Effector CD8-positive, alpha-beta T cell (primary cell): ENCODE measurements at places on chromosomes 7 and 10.

DNA sequence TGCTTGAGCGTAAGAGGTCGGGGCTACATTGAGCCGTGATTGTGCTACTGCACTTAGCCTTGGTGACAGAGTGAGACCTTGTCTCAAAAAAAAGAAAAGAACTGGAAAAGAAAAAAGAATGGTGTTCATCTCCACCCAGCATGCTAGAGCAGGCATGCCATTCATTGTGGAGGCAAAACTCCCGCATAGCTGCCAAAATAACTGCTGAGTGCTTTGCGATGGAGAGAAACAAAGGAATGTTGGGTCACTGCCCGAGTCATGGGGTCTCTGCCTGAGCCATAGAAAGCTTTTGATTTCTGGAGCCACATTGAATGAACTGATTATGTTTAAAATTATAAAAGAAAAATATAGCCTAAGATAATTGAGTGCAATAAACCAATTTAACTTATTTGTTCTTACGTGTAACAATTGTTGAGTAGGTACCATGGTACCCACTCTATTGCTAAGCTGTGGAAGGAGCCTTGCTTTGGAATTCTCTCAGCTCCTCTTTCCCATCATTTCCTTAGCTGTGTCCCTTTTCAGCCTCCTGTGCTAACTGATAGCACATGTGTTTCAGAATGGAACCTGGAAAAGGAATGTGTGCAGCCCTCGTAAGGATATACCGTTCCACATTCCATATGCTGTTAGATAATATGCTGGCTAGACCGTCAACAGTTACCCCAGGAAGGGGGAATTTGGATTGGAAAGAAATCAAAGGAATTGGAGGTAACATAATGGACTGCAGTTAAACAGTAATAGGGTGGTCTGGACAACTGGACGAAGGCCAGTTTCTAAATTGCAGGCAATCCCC, 99.0 kb downstream of the KIAA1217 start:
- no peak for DNase-seq

DNA sequence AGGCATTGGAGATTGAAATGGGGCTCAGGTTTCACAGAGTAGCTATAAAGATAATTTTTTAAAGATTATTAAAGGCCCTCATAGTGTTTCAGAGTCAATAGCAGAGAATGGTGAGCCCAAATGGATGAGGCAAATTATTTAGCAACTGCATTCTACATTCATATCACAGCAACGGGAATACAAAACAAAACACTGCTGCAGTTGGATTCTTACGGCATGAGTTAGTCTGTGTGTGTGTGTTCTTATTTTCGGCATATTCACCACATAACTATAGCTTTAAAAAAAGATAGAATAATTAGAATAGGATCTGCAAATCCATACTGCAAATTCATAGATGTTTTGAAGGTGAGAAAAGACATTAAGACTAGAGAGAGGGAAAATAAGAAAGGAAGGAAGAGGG, 66.0 kb downstream of the SUGCT start:
- DNase-seq: no peak

DNA sequence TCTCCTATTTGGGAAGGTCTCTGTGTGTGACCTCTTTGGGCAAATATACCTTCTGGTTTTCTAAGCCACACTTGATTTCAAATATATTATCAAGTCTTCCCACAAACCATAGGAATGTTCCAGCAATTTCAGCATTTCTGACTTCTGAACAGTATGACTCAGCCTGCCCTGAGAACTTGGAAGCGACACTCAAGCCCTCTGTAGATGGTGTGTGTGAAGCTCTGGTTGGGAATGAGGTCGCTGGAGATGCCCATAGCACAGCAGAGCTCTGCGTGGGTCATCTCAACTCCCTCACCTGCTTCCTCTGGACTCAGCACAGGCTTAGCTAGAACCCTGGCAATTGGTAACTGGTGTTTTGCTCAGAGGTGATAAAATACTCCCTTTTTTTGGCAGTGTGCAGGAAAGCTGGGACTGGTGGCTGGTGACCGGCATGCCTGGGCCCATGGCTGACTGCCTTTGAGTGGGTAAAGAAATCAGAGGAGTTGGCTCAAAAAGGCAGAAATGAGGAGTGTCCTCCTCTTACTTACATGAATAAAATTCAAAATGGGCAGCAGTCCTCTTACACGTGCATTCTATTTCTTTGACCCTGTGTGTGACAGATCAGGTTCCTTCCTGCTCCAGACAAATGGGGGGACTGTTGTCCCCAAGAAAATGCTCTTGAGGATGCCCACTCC, 87.5 kb upstream of the NRP1 start:
- DNase-seq: no peak

DNA sequence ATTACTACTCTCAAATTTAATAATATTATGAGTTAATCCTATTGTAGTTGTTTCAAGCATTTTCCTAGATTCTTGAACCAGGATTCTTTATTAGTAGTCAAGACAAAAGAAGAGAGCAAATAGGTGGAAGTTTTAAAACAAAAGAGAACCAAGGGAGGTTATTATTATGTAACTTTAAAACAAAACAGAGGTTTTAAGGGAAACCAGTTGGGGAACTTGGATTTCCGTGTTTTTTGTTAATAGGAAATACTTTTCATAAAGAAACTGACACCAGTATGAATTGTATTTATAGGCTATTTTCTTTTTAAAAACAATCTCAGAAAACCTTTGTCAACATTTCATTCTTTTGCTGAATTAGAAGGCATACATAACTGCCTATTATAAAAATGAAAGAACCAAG, 183.9 kb downstream of the WNT2 start:
- DNase-seq: no peak

- DNase-seq: no peak
Measured at GRCh38 chr10:105062951-105063350, 421.9 kb downstream of the SORCS3 start.

- no peak for DNase-seq
Measured at GRCh38 chr7:20597339-20597738, 18.1 kb upstream of the ABCB5 start.

DNA sequence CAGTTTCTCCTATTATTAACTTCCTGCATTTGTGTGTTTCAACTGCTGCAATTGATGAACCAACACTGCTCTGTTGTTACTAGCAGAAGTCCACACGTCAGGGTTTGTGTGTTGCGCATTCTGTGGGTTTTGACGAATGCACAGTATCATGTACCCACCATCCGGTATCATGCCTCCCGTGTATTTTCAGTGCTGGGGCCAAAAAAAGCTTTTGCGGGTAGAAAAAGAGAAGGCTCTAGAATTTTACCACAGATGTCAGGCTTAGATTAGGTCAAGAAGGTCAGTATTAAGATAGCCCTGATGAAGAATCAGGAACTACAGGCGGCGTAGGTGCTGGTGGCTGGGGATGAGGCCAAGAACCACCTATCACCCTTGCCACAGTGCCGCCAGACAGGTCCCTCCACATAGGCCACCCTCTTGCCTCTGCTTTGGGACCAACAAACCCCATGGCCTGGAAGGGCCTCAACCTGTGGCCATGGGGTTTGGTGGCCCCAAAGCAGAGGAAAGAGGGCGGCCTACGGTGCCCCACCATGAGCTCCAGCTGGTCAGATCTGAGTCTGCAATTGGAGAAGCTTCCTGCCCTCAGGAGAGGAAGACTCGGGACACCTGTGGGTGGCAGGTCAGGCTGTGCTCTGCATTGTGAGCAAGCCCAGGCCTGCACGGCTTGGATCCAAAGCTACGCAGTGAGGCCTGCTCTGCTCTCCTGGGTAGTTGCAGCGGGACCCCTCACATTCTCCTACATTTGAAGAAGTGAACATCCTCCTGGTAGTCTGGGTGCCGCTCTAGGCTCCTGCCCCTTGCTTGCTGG, 71.9 kb downstream of the MKI67 start:
- no peak for DNase-seq

DNA sequence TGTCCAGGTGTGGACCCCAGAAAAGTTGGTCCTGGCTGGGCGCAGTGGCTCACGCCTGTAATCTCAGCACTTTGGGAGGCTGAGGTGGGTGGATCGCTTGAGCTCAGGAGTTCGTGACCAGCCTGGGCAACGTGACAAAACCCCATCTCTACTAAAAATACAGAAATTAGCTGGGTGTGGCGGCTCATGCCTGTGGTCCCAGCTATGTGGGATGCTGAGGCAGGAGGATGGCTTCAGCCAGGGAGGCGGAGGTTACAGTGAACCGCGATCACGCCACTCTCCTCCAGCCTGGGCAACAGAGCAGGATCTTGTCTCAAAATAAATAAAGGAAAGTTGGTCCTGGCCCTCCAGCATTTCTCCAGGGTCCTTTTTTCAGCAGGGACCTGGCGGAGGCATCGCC, 1.4 kb downstream of the NUDT1 start:
- DNase-seq: no peak

GRCh38 chr7:75925717-75926435, 10.9 kb downstream of the POR start:
- no peak for DNase-seq

- DNase-seq: no peak
Measured at GRCh38 chr7:50723888-50724287, 58.8 kb downstream of the GRB10 start.

GRCh38 chr7:98038321-98038720, 48.3 kb upstream of the OCM2 start:
- DNase-seq: no peak

DNA sequence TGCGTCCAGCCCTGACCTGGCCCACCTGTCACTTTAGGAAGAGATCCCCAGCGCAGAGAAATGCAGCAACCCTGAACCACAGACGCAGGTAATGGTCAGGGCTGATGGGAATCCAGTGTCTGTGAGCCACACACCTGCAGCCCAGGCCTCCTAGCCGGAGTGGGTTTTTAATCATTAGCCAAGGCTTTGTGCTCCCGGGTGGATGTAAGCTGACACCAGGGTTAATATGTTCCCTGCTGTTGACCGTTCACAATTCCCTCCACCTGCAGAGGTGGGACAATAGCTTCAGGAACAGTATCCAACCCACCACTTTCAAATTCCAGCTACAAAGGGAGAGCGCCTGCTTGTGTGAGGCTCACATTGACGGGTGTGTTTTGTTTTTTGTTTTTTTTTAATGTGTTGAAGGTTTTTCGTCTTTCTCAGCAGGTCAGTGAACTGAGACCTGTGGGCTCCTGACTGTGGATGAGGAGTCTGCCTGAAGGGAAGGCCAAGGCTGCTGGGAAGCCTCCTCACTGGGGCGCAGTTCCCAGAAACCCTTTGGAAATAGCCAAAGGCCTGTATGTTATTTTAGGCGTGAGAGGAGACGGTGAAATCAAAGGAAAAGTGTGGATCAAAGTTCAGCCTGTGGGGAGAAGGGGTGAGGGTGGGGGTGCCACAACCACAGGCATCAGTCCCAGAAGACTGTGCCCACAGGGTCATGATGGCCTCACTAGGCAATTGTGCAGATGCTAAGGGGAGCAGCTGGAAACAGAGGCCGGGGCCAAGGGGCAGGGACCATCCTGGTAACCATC, 111.1 kb downstream of the TNS3 start:
- DNase-seq: no peak

GRCh38 chr7:1899196-1899595, 229.1 kb downstream of the ELFN1 start:
- DNase-seq: no peak

DNA sequence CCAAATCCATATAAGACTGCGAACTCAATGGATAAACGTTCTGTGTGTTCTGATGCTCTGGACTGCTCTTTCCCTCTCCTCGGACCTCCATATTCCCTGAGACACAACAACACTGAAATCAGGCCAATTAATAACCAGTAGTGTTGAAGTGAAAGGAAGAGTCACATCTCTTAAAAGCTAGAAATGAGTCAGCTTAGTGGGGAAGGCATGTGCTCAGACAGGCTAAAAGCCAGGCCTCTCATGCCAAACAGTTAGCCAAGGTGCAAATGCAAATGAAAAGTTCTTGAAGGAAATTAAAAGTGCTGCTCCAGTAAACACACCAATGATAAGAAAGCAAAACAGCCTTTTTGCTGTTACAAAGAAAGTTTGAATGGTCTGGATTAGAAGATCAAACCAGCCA, 29.3 kb downstream of the TNS3 start:
- DNase-seq: no peak

DNA sequence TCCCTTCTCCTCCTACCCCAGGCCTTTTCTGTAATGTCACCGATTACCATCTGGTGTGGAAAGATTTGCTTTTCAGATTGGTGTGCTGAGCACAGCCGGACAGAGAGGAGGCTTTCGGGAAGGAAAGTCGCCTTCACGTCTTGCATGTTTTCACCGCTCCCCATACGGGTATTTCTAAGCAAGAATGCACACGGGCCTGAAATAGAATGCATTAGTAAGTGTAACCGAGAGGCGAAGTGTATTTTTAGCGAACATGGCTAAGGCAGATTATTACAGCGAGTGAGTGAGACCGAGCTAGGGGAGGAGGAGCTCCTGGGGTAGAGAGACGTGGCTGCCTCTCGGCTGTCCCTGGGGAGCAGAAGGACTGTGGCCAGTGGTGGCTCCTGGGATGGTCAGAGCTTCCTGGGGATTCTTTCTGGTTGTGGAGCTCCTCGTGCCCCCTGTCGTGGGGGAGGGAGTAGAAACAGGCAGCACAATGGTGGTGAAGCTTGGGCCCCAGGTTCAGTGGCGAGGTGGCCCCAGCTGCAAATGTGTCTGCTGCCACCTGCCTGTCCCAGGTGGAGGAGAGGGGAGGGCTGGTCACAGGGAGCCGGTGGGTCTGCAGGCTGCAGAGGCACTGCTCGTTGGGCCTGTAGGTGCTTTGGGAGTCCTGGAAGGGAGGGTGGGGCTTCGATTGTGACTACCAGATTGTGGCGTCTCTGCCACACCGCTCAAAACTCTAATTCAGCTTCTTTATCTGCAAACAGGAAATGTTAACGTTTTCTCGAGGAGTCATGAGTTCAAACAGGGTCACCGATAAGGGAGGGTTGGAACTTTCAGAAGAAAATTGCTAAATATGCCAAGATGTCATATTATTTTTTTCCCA, 135.8 kb downstream of the CAMK1D start:
- DNase-seq: no peak

DNA sequence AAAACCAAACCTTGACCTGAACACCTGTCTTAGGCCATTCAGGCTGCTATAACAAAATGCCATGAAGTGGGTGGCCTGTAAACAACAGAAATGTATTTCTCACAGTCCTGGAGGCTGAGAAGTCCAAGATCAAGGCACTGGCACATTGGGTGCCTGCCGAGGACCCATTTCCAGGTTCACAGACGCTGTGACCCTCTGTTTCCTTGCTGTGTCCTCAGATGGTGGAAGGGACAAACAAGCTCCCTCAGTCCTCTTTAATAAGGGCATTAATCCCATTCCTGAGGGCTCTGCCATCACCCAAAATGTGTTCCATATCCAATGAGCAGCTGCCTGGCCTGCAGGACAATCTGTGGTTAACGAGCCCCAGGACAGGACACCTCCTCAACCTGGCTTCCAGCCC, 67.6 kb downstream of the ITGB1 start:
- DNase-seq: no peak

DNA sequence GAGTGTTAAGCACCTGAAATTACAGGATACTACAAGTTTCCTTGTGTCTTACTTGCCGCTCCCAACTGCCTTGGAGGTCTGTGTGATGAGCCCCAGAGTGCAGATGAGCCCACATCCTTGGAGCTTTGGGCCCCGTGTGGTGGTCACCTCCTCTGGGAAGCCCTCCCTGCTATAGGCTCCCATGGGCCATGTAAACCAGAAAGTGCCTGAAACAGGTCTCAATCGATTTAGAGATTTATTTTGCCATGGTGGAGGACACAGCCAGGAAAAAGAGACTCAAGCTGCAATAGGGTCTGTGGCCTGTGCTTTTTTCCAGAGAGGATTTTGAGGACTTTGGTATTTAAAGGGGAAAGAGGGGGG, 89.4 kb upstream of the KCTD7 start:
- DNase-seq: no peak
